Mucosa of gallbladder (tissue), 1 donor: ENCODE measurements at places on chromosomes 5 and 9. TPM values are rescaled to one million over a fixed set of nuclear protein-coding genes. Genes with fewer than 3 reads are reported as not detected.

DNA sequence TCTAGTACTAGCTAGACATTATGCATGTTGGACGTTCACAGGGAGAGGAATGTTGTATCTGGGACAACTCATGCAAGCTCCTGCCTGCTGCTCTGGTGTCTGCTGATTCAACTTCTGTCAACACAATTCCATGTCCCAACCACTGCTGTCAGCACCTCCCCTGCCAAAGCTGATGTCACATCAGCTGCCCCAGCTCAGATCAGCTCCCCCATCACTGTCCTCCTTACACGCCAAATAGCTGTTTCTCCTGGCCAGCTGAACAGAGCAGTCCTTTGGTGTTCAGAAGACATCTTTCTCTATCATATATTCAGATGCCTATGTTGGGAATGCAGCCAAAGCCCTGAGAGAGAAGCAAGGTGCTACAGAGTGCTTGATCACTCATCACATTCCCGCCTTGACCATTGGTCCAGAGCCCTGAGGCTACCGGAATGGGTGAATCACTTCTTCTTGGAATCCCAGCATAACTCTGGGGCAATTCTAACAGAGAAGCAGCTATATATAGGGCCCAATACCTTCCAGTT is 223.3 kb downstream of the SEC61B start:
- no peak for DNase-seq

C1QTNF3 gene
- total RNA-seq: 7.0 TPM

SH3TC2 gene
- 2.7 TPM for total RNA-seq

DNA sequence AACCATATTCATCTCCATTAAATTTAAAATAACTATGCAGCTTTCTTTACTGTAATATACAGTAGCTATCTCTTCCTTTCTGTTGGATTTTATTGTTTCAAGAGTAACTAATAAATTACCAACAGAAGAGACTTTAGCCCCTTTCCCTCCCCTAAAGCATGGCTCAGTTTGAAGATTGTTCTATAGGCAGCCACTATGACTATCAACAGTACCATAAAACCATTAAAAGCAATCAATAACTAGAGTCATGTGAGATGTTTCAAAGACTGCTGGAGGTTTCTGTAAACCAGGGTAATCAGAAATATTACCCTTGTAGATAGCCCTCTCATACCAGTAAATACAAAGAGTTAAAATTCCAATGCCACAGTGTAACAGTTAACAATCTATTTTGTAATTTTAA is 73.0 kb downstream of the TMEM161B start:
- DNase-seq: no peak

GRCh38 chr5:152688561-152689249 is 283.6 kb upstream of the NMUR2 start:
- no peak for DNase-seq

DNA sequence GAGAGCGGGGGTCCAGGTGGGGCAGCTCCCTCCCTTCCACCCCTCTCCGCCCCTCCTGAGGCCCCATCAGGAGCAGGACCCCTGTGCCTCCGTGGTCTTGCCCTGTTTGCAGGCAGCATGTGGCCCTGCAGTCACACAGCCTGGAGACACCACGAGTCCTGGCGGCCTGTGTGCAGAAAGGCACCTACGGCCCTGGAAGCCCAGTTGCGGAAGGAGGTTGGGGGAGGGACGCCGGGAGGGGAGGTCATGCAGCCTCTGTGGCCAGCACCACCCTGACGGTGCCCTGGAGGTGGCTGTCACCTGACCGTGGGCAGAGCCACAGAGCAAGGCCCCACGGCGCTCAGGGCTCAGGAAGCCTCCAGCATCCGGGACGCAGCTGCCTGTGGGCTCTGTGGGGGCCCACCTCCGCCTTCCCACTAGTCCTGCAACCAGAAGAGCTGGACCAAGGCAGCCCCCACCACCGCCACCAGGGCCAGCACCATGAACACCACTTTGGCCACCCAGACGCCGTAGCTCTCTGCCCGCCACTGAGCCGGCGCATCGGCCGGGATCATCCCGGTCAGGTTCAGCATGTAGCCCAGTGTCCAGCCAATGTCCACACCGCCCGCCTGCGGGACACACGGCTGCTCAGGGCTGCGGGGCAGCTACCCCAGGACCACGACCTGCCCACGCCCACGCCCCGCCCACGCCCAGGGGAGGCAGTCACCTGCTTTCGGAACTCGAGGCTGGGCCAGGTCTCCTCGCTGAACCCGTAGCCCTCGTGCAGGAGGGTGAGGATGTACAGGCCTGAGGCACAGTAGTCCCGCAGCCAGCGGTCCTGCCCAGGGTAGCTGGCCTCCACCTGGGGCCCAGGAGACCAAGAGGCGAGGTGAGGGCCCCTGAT is 6.4 kb downstream of the ENTPD8 start:
- no peak for DNase-seq

CCNJL gene
- total RNA-seq: 1.3 TPM

MED10 gene
- total RNA-seq: 27.7 TPM

GRCh38 chr5:56490971-56491468 is 257.9 kb upstream of the ANKRD55 start:
- peak; percentile 33 for DNase-seq

MTX3 gene
- 17.0 TPM for total RNA-seq

DNA sequence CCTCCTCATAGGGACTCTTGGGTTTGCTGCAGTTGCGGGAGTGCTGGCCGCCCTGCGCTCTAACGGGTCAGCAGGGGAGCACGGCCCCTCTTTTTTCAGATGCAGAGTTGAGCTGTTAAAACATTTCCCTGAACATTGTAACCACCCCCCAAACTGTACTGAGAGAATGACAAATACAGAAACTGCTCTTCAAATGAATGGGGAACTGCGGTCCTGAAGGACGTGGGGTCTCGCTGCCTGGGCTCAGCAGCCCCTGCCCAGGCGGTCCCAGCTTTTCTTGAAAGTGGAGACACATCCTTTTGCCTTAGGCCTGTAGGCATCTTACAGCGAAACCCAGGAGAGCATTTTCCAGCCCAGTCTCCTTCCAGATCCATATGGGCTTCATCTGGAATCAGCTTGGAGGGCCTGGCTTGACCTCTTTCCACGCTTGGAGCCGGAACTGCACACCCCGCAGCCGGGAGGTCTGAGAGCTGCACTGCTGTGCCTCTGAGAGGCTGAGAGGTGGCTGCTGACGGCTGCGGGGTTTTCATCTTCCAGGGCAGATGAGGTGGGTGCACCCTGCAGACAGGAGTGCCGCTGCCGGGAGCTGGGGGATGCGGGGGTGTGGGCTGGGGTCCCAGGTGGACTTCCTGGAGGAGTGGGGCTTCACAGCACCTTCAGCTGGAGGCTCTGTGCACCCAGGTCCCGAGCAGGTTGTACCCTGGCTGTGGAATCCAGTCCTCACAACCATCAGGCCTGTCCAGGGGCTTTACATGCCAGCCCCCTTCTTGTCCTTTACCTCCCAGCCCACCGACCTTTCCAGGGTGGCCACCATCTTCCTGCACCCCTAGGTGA is 1.2 kb upstream of the AGPAT2 start:
- no peak for DNase-seq

- no peak for DNase-seq
These were observed 36.6 kb upstream of the LECT2 start for GRCh38 chr5:135991429-135991828.

GRCh38 chr5:139847790-139848507 is 52.3 kb downstream of the PSD2 start:
- peak; percentile 55 for DNase-seq

AFAP1L1 gene
- total RNA-seq: 8.7 TPM

DNA sequence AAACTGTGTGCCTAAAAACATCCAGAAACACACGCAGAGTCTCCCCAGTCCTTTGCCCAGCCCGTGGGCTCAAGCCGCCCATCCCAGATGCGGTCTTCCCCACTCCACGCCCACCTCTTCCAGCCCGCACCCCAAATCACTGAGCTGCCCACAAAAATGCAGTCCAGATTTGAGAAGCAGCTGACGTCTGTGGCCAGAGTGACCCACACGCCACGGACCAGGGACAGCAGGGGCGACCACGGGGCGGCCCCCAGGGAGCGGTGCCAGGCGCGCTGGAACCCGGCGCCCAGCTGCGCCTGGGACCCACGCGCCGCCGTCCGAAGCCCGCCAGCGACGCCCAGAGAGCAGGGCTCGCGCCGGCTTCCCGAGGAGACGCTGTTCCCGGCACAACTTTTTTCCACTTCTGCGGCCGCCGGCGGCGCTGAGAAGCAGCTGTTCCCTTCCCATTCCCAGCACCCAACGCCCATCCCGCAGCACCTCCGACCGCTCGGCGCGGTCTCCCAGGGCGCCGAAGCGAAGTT is 674 bp downstream of the LHFPL2 start:
- DNase-seq: peak; percentile 54

- DNase-seq: peak; percentile 16
These were observed 447 bp downstream of the CRAT start for GRCh38 chr9:129109952-129110739.

PCDHB7 gene
- total RNA-seq: 2.1 TPM

SCGB3A2 gene
- total RNA-seq: not detected

DNA sequence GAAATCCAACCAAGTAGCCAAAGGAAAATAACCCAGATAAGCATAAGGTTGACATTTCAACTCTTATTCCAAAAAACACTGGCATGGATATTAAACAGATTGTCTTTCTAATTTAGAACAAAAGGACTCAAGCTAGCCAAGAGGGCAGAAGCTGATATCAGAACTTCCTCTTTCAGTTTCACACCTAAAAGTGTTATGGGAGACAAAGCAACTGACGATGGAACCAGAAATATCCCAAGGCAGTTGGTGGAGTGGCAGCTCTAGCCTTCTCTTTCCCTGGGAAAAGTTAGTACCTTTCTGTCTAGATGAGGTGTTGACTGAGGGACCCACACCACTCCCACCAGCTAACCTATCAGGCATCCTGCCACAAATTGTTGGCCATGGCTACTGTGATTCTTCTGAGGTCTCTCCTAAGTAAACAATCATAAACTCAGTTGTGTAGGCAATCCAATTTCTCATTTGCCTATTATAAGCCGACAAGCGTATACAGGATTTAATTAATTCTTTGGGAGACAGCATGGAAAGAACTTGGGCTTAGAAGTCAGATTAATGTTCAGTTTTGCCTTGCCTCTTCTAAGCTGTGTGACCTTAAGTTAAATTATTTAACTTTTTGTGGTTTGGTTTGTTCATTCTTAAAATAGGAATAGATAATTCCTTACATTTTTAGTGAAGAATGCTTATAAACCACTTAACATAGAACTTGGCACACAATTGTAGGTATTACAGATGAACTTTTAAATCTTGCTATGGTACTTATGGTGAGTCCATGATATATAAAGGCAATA is 110.9 kb upstream of the ADAMTSL1 start:
- no peak for DNase-seq

DNA sequence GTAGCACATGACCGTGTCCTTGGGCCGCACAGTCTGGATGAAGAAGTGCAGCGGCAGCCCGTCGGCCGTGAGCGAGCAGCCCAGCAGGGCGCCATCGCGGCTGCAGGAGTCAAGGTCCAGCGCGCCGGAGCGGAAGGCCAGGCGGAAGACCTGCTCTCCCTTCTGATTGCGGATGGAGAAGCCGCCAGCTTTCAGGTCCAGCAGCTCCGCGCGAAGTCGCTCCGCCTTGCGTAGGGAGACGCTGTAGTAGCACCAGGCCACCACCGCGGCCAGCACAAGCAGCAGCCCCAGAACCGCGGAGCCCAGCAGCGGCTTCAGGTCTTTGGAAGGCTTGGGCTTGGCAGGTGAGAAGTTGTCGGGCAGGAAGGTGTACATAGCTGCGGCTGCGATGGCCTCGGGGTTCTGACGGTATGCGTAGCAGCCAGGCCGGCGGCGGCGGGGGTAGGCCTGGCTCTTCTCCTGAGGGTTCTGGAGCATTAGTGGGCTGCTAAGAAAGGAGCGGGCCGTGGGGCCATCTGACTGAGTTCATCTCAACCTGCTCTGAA is 4.2 kb downstream of the MYORG start:
- no peak for DNase-seq

DNA sequence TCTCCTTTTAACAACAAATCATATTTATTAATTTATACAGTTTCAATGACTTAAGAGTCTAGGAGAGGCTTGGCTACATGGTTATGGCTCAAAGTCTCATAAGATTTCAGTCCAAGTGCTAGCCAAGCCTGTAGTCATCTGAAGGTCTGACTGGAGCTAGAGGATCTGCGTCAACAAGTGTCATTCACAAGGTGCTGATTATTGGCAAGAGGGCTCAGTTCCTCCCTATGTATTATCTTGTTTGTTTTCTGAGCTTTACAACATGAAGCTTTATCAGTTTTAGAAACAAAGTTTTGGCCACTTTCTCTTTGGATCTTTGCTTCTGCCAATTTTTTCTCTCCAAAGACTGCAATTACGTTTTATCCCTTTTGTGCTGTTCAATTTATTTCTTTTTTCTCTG is 94.7 kb downstream of the RICTOR start:
- no peak for DNase-seq

DNA sequence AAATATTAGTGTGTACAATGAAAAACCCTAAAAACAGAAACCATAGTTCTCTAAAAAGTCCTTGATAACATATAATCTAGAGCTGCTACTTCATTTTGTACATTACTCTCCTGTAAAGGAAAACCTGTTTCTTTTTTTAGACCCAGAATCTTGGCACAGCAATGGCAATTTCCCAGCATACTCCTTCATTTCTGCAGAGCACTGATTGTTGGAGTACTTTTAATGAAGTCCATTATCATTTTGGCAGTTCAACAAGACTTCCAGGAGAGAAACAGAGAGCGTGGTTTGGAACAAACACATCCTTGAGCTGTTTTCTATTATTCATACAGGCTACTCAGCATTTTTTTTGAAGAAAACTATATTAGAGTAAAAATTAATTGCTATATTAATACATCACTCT is 22.7 kb upstream of the MROH2B start:
- DNase-seq: no peak

PITX1 gene
- total RNA-seq: 7.3 TPM

MARCOL gene
- not detected for total RNA-seq

SLC45A2 gene
- 0.66 TPM for total RNA-seq

PCDHGA4 gene
- total RNA-seq: 3.3 TPM

- no peak for DNase-seq
These were observed 179.8 kb downstream of the OLFM1 start for GRCh38 chr9:135267191-135267809.

DNA sequence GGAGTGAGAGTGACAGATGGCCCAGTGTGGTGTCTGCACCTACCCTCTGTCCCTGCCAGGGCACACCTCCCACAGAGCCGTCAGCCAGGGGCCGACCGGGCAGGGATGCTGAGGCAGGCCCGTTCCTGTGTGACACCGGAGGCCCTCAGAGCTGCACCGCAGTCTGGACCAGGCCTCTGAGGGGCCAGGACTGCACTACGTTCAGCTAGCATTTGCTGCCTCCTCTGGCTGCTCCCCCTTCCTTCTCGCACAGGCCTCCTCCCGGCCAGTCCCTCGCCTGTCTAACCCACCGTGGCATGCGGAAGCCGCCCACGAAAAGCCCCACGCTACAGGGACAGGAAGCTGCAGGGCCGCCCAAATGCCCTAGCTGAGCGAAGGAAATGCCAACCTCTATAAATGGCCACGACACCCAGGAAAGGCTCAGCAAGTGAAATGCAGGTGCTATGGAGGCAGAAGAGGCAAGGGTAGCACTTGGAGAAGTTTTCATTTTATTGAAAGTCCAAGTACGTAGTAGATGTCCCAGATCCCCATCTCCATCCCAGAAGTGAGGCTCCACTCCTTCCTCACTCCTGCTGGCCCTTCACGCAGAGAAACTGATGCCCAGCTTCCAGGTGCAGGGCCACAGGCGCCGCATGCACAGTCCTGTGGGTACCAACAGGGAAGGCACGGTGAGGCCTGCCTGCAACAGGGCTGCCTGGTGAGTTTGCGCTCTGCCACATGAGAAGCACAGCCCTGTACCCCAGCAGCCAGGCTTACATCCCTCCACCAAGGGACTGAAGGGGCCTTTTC is 38.7 kb downstream of the MAPK9 start:
- no peak for DNase-seq

IL3 gene
- total RNA-seq: not detected

DCANP1 gene
- 0.09 TPM for total RNA-seq

CD180 gene
- total RNA-seq: 1.6 TPM
